ENCODE measurements at places on chromosomes 7 and 10.

- no peak for DNase-seq
Measured at GRCh38 chr7:157593541-157593940, 256.7 kb downstream of the DNAJB6 start.

DNA sequence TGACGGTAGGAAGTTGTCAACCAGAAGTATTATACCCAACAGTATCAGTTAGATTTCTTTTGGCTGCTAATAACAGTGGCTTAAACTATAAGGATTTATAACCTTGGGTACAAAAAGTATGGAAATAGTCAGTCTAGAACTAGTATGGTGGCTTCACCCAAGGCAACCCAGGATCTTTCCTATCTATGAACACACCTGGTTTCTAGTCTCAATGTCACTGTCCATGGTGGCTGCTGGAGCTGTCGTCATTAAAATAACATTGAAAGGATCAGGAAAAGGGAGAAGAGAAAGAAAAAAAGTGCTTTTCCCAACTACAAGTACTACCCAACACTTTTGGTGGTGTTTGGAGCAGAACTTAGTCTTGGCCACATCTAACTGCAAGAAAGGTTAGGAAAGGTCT, 27.7 kb downstream of the PHTF2 start:
- no peak for DNase-seq

GRCh38 chr10:131933016-131933695, 32.3 kb downstream of the PPP2R2D start:
- DNase-seq: no peak

- no peak for DNase-seq
Measured at GRCh38 chr10:103985726-103986125, 18.8 kb downstream of the SLK start.

DNA sequence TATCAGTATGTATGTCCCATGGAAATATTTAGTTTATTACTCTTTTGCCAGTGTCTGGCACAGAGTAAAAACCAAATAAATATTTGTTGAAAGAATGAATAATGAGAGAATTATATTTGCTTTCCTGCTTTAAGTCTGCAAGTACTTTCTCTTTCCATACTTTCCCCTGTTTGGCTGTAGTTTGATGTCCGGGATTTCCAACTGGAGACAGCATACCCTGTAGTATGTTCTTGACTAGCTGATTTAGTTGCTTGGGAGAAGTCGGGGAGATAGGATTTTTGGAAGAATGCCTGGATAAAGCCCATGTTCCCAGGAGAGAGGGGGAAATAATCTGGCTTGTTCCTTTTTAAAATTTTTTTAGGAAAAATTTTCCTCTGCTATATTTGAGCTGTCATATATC, 516.1 kb downstream of the CCSER2 start:
- DNase-seq: no peak

DNA sequence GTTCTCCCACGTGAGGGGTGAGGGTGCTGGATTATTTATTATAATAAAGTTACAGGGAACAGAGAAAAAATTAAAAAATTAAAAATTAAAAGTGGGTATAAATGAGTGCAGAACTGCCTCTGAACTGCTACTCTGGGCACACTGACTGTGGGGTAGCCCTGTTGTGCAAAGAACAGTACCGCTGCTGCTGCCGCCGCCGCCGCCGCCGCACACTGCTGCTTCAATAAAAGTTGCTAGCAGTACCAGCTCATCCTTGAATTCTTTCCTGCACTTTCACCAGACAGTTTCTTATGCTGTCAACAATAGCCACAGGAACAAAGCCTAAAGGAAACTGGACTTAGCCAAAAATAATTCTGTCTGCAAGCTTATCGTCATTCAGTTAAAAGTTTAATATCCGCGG, 72.1 kb downstream of the GCC1 start:
- DNase-seq: no peak

DNA sequence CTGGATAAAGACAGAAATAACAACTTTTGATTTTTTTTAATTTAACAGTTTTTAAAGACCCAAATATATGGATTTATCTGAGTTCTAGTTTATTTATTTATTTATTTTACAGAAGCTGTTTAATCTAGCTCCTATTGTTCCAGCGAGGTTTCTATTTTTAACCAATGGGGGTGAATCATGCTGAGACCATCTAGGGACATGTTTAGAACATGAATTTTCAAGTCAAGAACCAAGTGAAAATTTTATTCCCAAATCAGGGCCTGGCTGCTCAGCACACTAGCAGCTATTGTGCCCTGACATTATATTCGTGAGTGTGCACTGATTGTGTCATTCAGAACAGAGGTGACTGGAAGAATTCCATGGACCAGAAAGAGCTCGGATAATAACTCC, 24.6 kb upstream of the MPP7 start:
- DNase-seq: no peak

DNA sequence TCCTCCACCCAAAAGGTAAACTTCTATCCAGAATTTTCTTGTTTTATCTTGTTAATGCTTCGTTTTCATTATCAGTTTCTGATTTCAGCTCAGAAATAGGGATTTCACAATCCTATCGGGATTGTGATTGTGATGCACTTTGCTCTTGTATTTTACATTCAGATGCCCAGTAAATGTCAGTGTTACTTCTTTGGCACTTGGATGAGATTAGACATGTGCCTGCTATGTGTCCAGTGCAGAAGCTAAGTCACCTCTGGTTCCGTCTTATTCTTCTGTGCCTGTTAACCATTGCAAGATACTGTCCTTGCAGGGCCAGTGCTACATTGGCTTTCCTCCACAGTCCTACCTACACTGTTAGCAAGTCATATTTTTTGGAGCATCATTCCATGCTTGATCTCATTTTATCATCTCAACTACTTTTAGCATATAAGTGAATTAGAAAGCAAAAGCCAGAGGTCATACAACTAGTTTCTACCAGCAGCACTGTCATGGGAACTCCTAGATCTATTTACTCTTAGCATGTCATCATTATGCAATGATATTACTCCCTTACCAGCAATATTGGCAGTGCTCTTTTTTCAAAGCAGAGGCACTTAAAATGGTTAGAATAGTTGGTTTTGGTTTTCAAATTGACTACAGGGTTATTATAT, 26.7 kb downstream of the ZNF277 start:
- no peak for DNase-seq

DNA sequence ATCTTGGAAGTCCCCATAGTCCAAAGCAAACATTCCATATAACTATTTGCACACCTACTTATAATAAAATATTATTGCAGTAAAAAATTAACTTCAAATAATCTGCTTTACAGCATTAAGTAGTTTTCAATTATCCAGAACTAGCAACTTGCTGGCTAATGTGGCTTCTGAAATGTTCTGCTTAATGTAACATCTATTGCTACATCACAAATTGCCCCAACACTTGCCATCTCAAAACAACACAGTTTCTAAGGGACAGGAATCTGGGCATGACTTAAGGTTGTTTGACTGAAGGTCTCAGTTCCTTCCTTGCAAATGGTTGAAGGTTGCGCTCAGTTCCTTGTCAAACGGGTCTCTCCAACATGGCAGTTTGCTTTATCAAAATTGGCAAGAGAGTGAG, 378.5 kb upstream of the SEMA3C start:
- DNase-seq: no peak
